8988T (cell line): ENCODE measurements at places on chromosomes 5 and 9.

DNA sequence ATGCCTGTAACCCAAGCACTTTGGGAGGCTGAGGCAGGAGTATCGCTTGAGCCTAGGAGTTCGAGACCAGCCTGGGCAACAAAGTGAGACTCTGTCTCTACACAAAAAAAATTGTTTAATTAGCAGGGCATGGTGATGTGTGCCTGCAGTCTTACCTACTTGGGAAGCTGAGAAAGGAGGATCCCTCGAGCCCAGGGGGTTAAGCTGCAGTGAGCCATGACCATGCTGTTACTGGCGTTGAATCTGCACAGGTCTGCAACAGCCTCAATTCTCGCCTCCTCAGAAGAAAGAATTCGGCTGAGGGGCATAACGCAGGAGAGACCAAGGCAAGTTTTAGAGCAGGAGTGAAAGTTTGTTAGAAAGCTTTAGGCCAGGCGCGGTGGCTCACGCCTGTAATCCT, 18.0 kb downstream of the CCT5 start:
- DNase-seq = no peak

GRCh38 chr9:137389428-137389746, 33.6 kb downstream of the EXD3 start:
- no peak for DNase-seq

GRCh38 chr9:114289571-114290481, 33.1 kb upstream of the ORM1 start:
- DNase-seq = no peak

GRCh38 chr5:109829331-109829730, 139.6 kb downstream of the MAN2A1 start:
- DNase-seq = no peak

GRCh38 chr9:101458963-101459631, 23.5 kb upstream of the ALDOB start:
- peak; percentile 29 for DNase-seq

DNA sequence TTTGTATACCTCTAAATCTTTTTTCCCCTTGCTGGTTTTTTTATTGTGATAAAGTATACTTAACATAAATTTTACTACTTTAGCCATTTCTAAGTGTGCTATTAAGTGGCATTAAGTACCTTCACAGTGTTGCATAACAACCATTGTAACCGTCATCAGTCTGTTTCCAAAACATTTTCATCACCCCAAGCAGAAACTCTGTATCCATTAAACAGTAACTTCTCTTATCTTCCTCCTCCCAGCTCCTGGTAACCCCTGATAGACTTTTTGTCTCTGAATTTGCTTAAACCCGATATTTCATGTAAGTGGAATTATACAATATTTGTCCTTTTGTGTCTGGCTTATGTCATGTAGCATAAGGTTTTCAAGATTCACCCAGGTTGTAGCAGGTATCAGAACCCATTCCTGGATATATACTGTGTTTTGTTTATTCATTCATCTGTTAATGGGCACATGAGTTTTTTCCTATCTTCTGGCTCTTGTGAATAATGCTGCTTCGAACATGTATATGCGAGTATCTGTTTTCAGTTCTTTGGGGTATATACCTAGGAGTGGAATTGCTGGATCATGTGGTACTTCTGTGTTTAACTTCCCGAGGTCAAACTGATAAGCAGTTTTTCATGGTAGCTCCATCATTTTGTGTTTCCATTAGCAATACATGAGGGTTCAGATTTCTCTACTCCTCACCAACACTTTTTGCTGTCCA, 66.4 kb downstream of the EHMT1 start:
- no peak for DNase-seq

DNA sequence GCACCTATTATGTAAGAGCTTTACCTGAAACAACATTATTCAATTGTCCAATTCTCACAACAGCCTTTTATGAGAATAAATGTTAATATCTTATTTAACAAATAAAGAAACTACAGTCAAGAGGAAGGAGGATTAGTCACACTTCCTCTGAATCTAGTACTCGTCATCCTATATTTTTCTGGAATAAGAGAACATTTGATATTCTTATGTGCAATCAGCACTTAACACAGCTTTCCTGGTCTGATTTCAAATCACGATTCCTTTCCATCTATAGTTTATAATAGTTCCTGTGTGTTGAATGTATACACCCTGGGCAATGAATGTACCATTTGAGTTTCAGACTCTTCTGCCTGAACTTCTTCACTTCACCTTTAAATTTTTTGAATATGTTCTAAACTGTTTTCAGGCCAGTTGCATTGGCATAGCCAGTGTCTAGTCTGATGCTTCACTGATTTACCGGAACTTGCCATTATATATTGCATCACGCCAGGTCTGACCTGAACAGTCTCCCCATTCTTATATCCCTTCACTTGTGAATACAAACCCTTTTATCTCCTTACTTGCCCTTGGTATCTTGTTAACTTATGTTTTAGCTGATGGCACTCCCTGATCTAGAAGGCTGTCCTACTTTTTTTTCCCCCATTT, 698.3 kb downstream of the MAT2B start:
- DNase-seq = no peak

DNA sequence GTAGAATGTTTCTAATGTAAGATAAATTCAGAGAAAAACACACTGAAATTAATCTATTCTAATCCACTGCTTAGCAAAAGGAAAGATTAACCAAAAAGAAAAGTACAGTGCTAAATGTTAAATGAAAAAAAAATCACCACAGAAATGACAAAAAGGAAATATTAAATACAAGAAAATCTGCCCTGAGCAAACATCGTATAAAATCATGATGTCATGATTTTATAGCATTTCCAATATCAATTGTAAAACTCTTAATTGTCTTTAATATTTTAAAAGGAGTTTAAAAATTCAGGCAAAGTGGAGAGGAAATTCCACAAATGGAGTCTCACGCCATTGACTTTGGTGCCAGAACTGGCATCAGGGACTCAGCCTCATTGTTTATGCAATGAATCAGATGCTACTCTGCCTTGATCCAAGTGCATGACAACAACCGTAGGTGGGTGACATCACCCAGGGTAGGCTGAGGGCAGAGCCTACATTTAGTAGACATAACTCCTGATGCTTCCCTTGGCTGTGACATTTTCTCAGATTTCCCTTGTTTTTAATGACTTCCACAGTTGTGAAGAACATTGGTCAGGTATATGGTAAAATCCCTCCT, 696.8 kb downstream of the SEMA5A start:
- DNase-seq = no peak

DNA sequence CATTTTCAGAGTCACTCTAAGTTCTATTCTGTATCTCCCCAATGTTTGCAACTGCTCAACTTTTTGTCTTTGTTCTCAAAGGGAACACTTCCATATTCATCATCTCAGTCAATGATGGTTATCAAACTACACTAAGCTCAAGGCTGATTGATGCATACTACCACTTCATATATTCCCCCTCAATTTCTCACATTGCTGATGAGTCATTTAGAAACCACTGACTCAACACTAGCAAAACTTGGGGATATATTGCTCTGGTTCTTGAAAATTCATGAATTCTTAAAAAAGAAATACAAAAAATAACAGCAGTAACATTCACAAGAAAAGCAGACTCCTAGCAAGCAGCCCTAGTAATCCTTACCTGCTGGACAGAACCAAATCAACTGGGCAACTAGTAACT, 52.2 kb downstream of the ABHD17B start:
- no peak for DNase-seq

DNA sequence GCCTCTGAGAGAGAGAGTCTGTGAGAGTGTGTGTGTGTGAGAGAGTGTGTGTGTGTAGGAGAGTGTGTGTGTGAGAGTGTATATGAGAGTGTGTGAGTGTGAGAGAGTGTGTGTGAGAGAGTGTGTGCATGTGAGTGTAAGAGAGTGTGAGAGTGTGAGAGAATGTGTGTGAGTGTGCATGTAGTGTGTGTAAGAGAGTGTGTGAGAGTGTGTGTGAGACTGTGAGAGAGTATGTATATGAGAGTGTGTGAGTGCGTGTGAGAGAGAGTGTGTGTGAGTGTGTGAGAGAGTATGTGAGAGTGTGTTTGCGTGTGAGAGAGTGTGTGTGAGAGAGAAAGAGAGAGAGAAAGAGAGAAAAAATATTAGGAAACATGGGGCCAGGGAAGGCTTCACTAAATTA, 588.3 kb upstream of the SGCD start:
- DNase-seq = no peak

- DNase-seq = no peak
These were observed 8.5 kb upstream of the ACSL6 start for GRCh38 chr5:132019857-132020555.

DNA sequence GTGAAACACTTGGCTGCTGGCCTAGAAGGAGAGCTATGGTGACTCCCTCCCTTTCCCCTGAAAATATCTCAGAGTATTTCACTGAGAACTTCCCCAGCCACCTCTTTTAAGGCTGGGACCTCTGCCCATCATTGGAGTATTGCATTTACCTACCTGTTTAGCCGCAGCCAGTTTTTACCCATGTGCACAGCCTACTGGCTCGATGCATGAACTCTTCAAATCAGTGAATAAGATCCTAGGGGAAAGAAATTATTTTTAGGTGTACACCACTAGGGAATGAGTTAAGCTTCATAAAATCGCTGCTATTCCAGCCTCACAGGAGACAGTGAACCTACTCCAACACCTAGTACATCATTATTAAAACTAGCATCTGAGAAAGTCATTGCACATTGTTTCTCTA, 16.8 kb upstream of the FAM174A start:
- no peak for DNase-seq

GRCh38 chr5:98902733-98903132, 26.1 kb downstream of the CHD1 start:
- no peak for DNase-seq

DNA sequence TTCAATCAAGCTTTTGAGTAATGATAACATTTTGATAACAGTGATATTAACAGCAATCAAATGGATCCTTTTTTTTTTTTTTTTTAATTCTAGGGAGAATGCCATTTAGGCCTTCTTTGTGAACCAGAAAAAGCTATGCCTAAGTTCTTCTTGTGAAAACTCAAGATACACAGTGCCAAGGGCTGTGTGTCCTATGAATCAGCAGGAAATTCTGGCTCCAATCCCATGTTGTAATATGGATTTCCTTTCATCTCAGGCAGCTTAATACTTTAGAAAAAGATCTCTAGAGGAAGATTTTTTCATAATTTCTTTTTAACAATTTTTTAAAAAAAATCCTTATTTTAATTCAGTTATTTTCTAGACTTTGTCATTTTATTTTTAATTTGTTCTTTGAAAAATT, 96.1 kb downstream of the NUDT12 start:
- no peak for DNase-seq

DNA sequence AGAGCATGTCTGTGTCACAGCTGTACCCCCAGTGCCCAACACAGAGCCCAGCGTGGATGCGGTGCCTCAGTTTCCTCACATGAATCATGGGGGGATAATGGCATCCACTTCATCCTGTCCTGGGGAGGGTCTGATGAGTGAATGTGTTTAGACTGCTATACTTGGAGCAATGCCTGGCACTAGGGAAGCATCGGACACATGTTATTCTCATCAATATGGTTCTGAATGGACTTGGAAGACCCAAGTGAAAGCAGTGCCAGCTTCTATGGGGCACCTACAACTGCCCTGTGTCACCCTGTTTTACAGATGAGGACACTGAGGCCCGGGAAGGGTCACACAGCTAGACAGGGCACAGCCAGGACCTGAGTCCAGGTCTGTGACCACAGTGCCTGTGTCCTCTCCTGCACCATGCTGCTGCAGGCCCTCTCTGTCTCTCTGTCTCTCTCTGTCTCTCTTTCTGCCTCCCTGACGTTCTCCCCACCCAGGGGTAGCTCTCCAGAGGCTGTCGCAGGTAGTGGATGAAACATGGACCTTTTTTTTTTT, 42.3 kb upstream of the NEK6 start:
- DNase-seq = no peak

- DNase-seq = no peak
These were observed 39.9 kb upstream of the HAPLN1 start for GRCh38 chr5:83760579-83760978.

GRCh38 chr5:83285661-83286398, 185.7 kb upstream of the VCAN start:
- no peak for DNase-seq

- peak; percentile 33 for DNase-seq
These were observed at the start of gene PAPPA for GRCh38 chr9:116153765-116154333. TSS of gene PAPPA (plus strand) at chr9:116153791. CDS start at chr9:116154173, 382 bp downstream.

- no peak for DNase-seq
These were observed 21.9 kb downstream of the SEMA4D start for GRCh38 chr9:89475891-89476440.

DNA sequence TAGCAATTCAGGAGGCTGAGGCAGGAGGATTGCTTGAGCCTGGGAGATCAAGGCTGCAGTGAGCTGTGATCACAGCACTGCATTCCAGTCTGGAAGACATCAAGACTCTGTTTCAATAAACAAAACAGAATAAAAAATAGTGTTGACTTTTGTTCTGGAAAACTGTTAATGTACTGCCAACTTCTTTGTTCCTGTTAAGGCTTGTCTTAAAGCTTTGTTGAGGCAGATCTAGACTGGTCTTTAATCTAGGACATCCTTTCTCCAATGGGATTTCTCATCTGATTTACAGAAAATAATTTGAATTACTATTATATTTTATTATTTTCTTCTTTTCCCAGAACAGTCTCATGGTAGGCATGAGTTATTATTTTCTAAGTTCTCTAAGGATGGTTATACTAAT, 26.0 kb downstream of the BDP1 start:
- DNase-seq = no peak

- no peak for DNase-seq
These were observed 400 bp downstream of the TIFAB start for GRCh38 chr5:135451581-135452320.

GRCh38 chr9:121233906-121234831, 32.5 kb upstream of the RAB14 start:
- no peak for DNase-seq

DNA sequence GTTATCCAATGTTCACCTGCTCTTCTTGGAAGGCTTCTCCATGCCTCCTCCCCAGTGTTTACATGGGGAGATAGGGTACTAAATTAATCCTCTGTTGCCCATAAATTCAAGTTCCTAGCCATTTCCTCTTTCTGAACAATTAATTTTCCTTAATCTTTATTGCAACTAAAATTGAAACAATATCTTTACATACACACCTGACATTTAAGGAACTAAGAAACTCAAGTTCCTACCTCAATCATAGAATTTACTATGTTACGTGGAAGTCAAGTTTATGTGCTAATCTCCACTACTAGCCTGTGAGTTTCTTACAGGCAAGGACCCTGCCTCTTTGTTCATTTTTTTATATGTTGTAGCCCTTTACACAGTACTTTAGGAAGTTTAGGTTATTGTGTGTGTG, 10.1 kb upstream of the ADRB2 start:
- no peak for DNase-seq

DNA sequence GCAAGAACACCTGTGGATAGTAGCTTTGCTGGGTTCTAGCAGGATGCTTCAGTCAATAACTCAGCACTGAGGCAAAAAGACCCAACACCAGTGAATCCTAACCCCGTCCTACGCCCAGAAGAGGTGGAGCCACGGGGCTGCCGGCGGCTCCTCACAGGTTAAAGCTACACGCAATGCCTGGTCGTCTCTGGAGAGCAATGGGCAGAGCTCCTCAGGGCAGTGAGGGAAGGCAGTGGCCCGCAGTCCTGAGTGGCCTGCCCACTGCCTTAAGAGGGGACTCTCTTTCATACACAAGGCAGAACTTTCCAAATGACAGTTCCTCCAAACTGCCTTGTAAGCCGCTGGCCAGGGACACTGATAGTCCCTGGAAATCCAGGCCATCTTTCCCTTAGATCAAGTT, 244.2 kb upstream of the IRX2 start:
- no peak for DNase-seq

GRCh38 chr5:178467568-178468195, 122.5 kb downstream of the COL23A1 start:
- DNase-seq = no peak

- no peak for DNase-seq
These were observed 4.9 kb downstream of the DDX4 start for GRCh38 chr5:55742778-55743177.
